ENCODE measurements at places on chromosomes 5 and 9.
A peak's percentile ranks its signal among the peaks of the same experiment; 100 is the strongest.

DNA sequence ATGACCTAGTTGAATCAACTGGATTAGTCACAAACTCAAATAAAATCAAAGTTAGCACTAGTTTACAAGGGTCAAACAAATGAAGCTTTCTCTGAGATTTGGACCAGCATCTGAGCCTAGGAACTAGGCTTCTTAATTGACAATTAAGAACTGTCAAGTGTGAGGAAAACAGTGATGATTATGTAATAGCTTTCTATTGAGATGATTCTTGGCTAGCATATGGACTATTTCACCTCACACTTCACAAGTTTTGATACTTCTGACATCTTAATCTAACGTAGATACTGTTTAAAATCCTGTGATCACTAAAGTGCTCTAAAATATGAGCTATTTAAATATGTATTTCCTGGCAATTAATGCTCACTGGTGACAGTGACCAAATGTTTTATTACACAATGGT lies 542.9 kb downstream of the EFNA5 start:
- H3K4me1 ChIP-seq, result peaks cover 8% of the 10 kb centered on the region
- no peak overlapping the region for H3K4me3 ChIP-seq
- no peaks in the 10 kb centered on the region for H3K27me3 ChIP-seq

- H3K36me3 ChIP-seq, result no peaks in the 10 kb centered on the region
- H3K4me3 ChIP-seq, result no peak overlapping the region
- no peaks in the 10 kb centered on the region for H3K27me3 ChIP-seq
- no peak for DNase-seq
- H3K4me1 ChIP-seq, result no peaks in the 10 kb centered on the region
- no peak overlapping the region for H3K27ac ChIP-seq
Observed at GRCh38 chr9:79962836-79963235, 391.1 kb downstream of the TLE4 start.

DNA sequence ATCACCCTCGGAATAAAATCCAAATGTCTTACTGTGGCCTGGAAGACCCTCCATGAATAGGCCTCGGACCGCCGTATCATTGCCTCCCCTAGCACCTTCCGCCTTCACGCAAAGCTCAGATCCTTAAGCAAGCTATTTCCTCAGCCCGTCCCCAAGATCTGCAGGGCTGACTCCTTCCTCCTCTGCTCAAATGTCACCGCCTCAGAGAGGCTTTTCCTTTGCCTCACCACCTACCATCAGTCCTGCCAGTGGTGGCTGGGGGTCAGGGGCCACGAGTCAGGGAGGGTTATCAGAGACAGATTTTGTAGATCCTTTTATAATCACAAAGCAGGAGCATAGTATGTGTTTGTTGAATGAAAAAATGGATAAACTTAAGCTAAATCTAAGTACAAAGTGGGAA lies 74.4 kb upstream of the KIF2A start:
- H3K27me3 ChIP-seq, result no peaks in the 10 kb centered on the region
- DNase-seq, result no peak
- peaks cover 6% of the 10 kb centered on the region for H3K4me1 ChIP-seq
- no peak overlapping the region for H3K4me3 ChIP-seq
- H3K27ac ChIP-seq, result no peak overlapping the region

DNA sequence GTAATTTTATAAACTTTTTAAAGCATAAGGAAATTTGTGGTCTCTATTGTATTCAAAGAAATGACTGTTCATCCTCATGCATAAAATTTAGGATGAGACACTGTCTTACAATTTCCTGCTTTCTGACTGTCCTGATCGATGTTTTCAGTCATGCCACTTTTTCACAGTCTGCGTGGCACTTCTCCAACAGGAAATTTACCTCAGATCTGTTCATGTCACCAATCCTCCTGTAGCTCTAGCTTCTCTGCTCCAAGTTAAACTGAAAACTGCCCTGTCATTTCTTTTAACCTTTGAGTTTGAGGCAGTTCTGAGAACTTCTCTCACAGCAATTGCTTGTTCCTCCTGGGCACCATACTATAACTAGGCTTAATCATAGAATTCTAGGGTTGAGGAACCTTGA lies 455.1 kb downstream of the EFNA5 start:
- no peak overlapping the region for H3K4me3 ChIP-seq
- H3K4me1 ChIP-seq, result peaks cover 41% of the 10 kb centered on the region
- H3K36me3 ChIP-seq, result no peaks in the 10 kb centered on the region
- H3K27ac ChIP-seq, result peak overlapping the region; percentile 26
- DNase-seq, result no peak

DNA sequence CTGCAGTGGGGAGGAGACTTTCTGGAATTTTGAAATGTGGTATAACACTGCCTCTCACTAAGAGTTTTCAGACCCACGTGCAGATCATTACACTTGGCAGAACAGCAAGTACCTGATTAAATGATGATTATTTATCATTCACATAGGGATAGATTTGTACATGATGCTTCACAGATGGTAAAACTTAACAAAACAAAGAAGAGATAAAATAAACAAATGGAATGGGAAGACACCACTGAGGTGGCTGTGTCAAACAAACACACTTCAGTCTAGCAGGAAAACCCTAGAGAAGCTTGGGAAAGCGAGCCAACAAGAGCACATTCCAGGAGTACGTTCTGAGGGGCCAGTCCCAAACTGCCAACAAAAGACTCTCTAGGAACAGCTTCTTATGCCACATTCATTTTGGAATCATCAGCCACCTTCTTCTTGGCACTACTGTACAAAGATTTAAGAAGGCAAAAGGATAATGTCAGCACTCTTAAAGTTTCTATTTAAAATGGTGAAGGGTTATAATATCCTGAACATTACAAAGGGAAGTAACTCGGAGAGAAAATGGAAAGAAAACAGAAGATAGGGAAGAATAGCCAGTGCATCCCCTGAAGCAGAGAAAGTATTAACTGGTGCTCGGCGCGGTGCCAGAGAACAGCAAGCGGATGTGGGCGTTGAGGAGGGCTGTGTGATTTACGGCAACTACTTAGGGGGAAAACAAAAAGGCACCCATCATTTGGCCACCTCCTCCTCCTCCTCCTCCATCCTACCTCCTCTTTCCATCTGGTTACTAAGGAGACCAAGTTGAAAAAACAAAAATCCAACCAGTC lies 1.6 kb downstream of the MED27 start:
- peaks cover 60% of the 10 kb centered on the region for H3K4me1 ChIP-seq
- H3K27me3 ChIP-seq, result no peaks in the 10 kb centered on the region
- no peaks in the 10 kb centered on the region for H3K36me3 ChIP-seq
- peak overlapping the region; percentile 82 for H3K27ac ChIP-seq
- H3K4me3 ChIP-seq, result peak overlapping the region; percentile 80

All from tibial artery (tissue), 4 donors.